Keratinocyte (primary cell): ENCODE measurements at places on chromosomes 11 and 22.

- no peak for DNase-seq
These were observed 50.3 kb downstream of the MICAL3 start for GRCh38 chr22:17974087-17974486.

- DNase-seq, result no peak
These were observed 51.4 kb upstream of the DDI1 start for GRCh38 chr11:103985041-103985440.

DNA sequence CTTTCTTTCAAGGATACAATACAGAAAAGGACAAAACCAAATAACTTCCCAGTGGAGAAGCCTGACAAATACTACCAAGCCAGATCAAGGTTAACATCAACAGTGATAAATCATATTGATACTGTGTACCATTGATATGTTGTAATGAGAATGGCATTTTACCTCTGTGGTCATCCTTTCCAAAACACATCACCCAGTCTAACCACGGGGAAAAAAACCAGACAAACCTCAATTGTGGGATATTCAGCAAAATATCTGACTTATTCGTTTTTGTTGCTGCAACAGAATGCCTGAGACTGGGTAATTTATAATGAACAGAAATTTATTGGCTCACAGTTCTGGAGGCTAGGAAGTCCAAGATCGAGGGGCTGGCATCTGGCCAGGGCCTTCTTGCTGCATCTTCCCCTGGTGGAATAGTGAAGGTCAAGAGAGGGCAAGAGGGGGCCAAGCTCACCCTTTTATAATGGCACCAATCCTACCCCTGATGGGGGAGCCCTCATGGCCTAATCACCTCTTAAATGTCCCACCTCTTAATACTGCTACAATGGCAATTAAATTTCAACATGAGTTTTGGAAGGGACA lies 66.1 kb downstream of the FAM76B start:
- no peak for DNase-seq

DNA sequence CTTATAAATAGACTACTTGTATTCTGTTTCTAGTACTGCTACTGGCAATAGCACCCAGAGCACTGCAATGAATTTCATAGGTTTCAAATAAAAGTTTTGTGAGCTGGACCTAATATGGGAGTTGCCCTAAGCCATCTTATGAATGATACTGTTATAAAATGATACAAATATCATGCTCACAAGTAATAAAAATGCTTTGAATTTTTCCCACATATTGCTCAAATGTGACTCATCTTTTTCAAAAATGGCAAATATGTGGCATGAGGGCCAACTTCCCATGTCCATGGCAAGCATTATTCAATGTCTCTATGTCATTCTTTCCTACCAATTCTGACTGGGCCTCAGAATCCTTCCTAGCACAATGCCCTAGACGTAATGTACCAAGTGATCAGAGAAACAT lies 137.6 kb downstream of the TRPC6 start:
- DNase-seq, result no peak

DNA sequence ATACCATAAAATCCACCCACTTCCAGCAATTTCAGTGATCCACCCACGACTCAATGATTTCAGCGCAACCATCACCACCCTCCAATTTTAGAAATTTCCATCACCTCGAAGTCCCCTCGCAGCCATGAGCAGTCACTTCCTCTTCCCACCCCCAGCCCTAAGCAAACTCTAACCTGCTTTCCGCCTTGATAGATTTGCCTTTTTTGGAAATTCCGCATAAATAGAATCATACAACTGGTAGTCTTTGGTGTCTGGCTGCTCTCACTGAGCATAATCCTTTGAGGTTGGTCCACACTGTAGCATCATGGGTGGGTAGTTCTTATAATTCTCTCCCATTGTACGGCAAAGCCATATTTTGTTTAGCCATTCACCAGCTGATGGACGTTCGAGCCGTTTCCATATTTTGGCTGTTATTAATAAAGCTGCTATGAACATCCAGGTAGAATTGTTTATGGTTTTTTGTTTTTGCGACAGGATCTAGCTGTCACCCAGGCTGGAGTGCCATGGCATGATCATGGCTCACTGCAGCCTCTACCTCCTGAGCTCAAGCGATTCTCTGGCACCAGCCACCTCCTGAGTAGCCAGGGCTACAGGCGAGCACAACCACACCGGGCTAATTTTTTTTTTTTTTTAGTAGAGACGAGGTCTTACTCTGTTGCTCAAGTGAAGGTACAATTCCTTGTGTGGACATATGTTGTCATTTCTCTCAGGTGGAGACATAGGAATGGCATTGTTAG lies 16.0 kb downstream of the PIM3 start:
- no peak for DNase-seq

DNA sequence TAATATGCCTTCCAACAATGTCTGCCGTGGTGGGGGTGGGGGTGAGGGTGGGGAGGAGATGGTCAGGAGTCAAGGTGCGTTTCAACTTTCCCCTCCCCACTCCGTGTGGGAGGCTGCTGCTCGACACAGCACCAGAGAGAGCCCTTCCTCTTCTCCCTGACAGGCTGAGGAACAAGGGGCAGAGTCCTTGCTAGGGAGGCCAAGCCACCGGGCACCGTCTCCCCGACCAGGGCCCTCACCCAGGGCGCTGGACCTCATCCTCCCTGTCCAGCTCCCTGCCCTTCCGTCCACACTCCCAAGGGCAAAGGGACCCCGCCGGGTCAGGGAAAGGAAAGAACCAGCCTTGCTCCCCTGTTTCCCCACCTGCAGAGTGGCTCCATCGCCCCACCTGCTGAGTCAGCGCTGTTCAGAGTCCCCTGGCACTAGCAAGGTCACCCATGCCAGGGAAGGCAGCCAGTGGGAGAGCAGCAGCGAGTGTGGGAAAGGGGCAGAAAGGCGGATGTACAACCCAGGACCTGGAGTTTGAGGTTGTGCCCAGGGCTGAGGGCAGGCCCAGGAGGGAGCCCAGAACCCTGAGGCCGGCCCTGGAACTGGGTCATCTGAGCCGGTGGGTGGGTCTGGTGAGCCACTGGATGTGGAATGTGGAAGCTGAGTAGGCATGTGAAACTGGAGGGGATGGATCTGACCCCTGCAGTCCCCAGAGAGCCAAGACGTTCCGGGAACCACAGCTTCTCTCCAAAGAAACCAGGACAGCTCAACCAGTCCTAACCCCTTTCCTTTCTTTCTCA lies 47.2 kb downstream of the BUD13 start:
- no peak for DNase-seq

GRCh38 chr11:8192016-8192895 lies 23.4 kb upstream of the RIC3 start:
- DNase-seq, result peak; percentile 5

- DNase-seq, result no peak
These were observed 97.6 kb upstream of the B3GAT1 start for GRCh38 chr11:134509381-134510232.

- no peak for DNase-seq
These were observed 137.8 kb upstream of the MTMR2 start for GRCh38 chr11:96061730-96062129.

DNA sequence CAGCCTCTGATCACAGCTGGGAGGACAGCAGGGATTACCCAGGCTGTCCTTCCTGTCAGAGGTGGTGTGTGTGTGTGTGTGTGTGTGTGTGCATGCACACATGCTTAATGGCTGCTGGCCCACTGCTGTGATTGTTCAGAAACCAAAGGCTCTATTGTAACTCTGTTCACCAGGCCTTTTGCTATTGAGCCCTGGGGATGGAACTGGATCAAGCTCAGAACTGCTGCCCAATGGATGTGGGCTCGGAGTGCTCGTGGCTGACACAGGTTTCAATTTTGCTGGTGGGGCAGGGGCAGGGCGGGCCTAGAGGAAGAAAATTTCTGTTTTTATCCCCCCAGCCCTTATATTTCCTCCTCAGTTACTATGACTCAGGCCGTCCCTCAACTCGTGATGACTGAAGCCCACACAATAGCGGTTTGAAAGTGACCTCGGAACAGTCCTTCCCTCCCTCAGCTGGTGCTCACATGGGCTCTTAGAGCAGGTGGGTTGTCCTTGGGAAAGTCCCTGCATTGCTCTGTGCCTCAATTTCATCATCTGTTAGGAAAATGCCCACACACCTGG lies 359.3 kb downstream of the TENM4 start:
- no peak for DNase-seq

GRCh38 chr11:925158-925495 lies 543 bp upstream of the AP2A2 start:
- DNase-seq, result no peak

DNA sequence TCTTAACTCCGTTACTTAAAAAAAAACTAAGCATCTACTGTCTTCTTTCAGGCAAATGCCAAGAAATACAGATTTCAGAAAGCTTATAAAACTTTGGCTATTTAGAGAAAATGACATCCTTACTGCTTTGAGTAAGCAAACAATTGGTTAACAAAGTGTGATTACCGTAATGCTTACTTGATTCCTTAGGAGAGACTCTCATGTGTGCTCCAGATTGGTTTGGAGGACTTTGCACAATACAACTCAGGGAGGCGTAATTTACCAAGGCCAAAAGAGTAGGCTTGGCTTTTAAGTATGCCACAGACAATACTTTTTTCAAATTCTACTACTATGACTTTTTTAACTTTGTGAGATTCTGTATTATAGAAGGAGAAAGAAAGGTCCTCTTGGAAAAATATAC lies 76.9 kb upstream of the ALKBH3 start:
- DNase-seq, result no peak

GRCh38 chr11:14270690-14271542 lies 88.1 kb downstream of the RRAS2 start:
- DNase-seq, result no peak

DNA sequence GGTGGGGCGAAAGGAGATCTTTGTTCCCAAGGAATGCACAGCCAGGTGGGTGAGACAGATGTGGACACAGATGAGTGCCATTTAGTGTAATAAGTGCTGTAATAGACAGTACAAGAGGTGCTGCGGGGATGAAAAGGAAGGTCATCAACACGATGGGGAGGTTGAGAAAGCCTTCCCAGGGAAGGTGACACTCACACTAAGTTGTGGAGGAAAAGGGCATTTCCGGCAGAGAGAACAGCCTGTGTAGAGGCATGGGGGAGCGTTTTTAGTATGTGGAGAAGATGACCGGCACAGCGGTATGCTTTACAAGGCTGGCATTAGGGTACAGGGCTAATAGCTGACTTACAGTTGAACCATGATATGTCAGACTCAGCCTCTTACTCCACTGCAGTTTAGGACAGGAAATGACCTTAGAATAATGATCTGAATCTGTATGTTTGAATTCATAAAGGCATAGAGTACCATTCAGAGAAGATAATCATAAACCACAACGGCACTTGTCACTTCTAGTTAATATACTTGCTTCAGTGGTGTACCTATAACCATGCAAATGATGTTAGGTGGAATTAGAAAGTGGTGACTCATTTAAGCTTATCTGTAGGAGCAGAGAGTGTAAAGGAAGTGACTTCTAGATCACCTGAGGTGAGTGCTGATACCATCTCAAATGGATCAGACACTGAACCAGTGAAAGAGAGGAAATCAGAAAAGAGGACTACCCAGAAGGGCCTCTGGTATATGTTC lies 60.6 kb downstream of the FAM83F start:
- no peak for DNase-seq

DNA sequence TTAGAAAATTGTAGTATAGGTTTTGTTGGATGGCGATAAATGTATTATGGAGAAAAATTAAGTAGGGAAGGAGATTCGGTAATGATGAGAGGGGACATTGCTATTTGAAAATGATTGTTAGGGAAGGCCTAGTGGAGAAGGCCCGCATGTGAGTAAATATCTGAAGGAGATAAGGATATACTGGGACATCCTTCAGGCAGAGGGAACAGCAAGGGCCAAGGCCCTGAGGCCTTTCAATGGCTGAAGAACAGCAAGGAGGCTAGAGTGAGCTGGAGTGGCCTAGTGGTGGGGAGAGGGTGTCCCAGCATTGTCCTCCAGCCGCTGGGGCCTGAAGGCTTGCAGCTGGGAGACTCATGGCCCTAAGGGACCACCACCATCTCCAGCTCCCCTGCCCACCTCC lies 23.2 kb upstream of the ARRB1 start:
- no peak for DNase-seq

DNA sequence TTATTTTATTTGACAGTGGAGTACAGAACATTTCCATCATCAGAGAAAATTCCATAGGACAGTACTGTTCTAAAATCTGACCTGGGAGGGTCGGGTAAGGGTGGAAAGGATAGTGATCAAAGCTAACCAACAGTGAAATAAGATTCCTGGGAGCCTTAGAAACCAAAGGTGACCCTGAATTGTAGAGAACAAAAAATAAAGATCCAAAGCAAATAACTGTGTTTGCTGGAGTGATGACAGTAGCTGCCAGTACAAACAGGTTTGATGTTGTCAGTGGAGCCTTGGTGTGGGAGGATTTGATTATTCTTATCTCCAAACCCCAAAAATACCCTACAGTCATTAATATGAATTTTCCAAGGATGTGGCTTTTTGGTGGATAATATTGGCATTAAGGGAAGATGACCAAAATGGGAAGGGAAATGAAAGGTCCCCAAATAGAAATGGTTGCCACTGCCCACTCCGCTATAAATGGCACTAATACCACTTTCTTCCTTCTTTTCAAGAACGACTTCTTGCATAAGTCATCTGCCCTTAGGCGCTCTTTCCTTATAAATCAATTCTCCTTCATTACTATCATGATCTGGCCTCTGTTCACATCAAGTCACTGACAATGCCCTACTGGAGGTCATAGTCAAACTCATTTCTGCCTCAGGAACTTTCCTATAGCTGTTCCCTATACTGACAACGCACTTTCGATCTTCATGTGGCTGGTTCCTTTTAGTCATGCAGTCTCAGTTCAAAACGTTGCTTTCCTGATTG lies 44.4 kb downstream of the EHF start:
- DNase-seq, result no peak

DNA sequence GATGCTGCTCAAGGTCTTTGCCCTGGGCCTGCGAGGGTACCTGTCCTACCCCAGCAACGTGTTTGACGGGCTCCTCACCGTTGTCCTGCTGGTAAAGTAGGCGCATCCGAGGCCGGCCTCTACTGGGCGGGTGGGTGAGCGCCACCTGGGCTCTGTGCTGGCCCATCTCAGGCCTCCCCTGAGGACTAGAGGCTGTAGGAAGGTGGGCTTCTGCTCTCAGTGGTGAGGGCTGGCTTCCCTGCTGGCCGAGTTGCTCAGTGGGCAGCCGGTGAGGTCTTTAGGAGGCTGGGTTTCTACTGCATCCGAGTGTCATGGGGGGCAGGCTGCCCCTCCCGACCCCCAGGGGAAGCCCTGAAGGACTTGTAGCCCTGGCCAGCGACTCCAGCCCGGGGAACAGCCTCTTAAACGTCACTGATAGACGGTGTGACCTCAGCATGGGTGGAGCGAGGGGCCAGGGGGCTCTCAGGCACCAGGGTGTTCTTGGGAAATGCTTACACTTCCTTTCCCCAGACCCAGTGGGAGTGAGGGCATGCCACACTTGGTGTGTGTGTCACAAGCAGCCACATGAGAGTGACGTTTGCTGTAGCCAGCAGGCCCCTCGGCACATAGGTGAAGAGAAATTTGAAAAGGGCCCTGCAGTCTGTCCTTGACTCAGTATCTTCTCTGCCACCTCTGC lies 30.3 kb downstream of the TPCN2 start:
- DNase-seq, result no peak
